ENCODE measurements at places on chromosomes 1 and 21.

- no peak for DNase-seq
Observed at GRCh38 chr1:18077657-18078215, 29.9 kb upstream of the IGSF21 start.

DNA sequence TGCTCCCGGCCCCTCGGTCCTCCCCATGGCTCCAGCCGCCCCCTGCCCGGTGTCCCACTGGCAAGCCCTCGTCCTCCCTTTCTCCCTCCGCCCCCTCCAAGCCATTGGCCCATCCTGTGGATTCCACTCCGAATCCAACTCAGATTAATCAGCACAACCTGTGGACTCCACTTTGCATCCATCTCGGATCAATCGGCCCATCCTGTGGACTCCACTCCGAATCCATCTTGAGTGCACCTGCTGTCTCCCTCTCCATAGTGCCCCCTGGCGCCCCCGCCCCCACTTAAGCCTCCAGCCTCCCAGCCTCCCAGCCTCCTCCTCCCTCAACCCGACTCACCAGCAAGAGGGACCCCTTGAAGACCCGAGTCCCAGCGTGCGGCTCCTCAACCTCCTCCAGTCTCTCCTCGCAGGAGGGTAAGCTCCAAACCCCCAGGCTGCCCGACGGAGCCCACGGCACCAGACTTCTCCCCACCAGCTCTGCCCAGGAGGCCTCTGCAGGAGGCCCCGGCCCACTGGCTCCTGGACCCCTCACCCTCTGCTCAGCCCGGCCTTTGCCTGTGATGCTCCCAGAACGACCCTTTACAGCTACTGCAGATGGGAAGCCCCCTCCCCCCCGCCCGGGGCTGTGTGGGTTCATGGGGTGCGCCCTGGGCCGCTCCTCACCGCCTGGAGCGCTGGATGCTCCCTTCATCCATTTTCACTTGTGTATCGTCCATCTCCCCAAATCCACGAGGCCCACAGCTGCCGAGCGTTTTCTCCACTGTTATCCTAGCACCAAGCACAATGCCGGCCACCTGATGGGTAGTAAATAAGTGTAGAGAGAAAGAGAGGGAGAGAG lies 40.6 kb upstream of the TSPEAR start:
- DNase-seq = no peak

- peak; percentile 40 for DNase-seq
Observed at GRCh38 chr1:9275567-9276034, 17.1 kb upstream of the SPSB1 start.

DNA sequence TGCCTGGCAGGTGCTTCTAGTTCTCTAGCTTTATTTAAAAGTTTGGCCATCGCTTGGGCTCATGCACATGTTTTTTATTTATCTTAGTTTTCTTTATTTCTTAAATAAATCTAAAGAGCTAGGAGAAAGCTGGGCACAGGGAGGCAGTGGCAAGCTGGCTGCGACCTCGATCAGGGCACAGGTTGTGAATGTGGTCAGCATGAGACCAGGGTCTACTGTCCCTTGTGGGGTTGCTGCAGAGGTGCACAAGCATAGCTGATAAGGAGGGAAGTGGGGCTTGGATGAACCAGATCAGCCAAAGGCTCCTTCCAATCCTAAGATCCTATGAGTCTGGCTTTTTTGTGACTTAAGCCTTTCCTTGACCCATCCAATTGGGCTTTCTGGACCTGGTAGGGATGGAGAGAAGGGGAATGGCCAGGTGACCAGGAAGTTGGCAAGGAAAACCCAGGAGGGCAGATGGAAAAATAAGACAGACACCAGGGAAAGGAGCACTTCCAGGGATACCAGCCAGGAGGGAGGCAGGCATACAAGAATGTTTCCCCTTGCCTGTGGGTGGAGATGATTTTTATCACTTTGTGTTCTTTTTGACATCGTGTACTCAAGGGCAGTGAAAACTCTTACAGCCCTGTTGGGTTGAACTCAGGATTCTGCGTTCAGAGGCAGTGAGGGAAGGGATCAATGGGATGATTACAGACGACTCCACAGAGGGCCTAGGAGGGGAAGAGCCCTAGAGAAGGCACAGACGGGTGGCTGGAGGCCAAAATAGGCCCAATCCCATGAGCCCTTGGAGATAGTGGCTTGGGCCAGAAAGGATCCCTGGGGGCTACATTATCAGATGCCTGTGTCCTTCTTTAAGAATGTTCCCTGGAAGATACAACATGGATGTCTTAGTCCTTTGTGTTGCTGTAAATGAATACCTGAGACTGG lies 8.5 kb downstream of the CYP4B1 start:
- DNase-seq = no peak

DNA sequence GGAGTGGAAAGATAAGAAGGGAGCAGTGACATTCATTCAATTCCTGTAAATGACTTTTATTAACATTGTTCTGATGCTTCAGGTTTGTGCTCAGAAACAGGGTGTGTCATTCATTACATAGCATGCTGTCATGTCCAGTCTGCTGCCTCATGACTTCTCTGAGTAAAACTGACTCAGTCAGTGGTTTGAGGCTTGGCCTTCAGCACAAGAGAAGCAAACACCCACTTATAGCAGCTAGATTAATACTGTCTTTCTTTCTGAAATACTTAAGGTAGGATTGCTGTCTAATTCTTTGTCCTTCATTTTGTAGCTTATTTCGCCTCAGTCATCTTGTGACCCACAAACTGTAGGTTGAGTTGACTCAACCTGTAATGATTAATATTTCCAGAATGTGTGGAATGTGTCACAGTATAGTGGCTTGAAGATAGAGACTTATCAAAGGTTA lies 32.9 kb downstream of the RASAL2 start:
- DNase-seq = peak; percentile 91

- no peak for DNase-seq
Observed at GRCh38 chr1:56240400-56240799, 339.0 kb downstream of the PLPP3 start.

GRCh38 chr1:245877976-245878375 lies 629.1 kb downstream of the SMYD3 start:
- DNase-seq = peak; percentile 81

DNA sequence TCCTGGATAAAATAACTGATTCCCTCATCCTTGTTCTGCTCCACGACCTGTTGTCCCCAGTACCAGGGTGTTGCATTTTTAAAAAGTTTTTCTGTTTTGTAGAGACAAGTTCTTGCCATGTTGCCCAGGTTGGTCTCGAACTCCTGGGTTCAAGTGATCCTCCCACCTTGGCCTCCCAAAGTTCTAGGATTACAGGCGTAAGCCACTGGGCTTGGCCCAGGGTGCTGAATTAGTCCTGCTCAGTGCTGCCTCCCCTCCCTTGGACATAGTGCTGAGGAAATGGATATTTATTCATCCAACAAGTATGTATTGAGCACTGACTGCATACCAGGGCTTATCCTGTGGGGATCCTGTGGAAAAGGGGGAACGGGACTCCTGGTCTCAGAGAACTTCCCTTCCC lies 126.4 kb downstream of the PTPRU start:
- no peak for DNase-seq

- no peak for DNase-seq
Observed at GRCh38 chr1:68811806-68812205, 314.9 kb upstream of the DEPDC1 start.

GRCh38 chr1:56457756-56458375 lies 121.5 kb downstream of the PLPP3 start:
- peak; percentile 32 for DNase-seq

DNA sequence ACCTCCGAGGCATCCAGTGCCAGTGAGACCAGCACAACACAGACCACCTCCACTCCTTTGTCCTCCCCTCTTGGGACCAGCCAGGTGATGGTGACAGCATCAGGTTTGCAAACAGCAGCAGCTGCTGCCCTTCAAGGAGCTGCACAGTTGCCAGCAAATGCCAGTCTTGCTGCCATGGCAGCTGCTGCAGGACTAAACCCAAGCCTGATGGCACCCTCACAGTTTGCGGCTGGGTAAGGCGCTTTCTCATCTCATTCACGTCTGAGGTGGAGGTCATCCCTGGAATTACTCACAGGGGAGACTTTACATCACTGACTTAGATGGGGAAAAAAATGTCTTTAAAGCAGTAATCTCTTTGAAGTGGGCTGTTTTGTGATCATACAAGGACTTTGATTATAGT lies 106.3 kb downstream of the CD247 start:
- DNase-seq = no peak
